ENCODE measurements at places on chromosomes 5 and 9.

DNA sequence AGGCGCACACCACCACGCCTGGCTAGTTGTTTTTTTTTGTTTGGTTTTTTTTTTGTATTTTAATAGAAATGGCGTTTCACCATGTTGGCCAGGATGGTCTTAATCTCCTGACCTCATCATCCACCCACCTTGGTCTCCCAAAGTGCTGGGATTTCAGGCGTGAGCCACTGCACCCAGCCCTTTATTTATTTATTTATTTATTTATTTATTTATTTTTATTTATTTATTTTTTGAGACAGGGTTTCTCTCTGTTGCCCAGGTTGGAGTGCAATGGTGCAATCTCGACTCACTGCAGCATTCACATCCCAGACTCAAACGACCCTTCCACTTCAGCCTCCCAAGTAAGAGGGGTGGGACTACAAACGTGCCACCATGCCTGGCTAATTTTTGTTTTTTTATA is 63.0 kb upstream of the ADAMTSL1 start:
- DNase-seq = no peak

DNA sequence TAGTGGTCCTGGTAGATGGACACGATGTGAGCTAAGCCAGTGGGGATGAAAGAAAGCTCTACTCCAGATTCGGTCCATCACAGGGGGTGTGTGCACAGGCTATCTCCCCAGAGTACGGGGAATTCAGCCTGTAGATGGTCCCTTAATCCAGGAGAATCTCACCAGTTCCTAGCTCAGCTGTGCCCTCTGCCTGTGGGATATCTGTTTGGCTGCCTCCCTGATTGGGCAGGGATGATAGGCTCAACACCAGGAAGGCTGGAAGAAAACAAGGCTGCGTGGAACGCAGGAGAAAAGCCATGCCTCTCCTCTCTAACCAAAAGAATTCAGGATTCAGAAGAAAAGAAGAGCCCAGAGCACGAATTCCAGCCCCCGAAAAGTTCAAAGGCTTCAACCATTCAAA is 40.9 kb downstream of the VLDLR start:
- DNase-seq = peak; percentile 5

GRCh38 chr5:155052532-155052931 is 39.0 kb downstream of the KIF4B start:
- peak; percentile 63 for DNase-seq

GRCh38 chr9:104494808-104495207 is 9.3 kb upstream of the OR13F1 start:
- DNase-seq = peak; percentile 34

DNA sequence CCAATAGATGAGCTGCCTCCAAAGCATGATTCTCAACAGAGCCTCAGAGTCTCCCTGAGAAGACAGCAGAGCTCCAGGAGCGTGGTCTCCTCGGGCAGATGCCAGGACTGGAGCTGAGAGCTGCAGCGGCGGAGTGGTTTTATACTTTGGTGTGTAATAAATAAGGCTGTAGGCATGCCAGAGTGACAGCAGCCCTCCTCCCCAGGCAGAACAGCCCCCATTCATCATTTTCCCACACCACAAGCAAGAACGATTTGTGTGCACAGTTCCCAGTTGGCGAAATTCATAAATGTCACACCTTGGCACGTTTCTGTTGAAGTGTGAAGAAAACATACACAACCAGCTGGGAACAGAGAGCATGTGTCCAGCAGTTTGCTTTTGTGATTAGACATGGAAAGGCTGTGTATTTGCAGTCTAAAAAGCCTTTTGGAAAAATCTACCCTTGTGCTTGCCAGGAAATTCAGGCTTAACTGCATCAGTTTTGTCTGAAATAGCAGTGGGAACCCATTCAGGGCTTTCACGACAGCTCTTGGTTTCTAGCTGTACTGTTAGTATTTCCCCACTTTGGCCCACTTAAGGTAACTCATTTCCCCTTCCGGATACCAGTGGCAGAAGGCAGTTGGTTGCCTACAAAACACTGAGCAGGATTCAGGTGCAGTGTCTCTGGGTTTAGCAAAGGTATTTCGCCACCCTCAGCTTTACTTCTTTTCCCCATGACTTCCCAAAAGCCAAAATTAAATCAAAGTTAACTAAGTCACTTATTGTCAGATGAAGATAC is at the start of gene C1QTNF3:
TSS of gene C1QTNF3 (minus strand) at position 115 of the 778 bp plus-strand sequence. CDS start at position 27, 88 bp downstream.
- DNase-seq = no peak

GRCh38 chr9:13479096-13479495 is 199.6 kb upstream of the MPDZ start:
- no peak for DNase-seq

DNA sequence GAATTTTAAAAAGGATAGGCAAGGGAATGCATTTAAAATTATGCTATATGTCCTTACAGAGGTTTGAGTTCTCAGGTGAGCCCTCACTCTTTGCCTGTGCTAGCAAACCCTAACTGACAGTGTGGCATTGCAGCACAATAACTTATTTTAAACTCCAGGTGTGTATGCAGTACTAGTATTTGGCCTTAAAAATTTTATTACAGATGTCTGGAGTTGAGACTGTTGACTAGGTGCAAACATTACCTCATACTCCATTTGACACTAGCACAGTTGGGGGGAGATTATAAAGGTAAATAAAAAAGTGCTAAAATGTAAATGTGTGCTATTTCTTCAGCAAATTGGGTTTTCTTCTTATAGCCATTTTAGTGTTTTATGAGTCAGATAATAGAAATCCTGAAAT is 407.7 kb downstream of the SH3GL2 start:
- DNase-seq = no peak

GRCh38 chr5:2091921-2092320 is 209.2 kb upstream of the IRX4 start:
- no peak for DNase-seq
